Renal cortex interstitium (tissue), 15 donors: ENCODE measurements at places on chromosomes 5 and 9.

GRCh38 chr5:65255294-65255693 lies 226.4 kb downstream of the ADAMTS6 start:
- no peak for DNase-seq

- DNase-seq = no peak
Measured at GRCh38 chr5:128673000-128673399, 135.0 kb upstream of the FBN2 start.

- no peak for DNase-seq
Measured at GRCh38 chr5:119049824-119050449, 20.9 kb upstream of the DMXL1 start.

DNA sequence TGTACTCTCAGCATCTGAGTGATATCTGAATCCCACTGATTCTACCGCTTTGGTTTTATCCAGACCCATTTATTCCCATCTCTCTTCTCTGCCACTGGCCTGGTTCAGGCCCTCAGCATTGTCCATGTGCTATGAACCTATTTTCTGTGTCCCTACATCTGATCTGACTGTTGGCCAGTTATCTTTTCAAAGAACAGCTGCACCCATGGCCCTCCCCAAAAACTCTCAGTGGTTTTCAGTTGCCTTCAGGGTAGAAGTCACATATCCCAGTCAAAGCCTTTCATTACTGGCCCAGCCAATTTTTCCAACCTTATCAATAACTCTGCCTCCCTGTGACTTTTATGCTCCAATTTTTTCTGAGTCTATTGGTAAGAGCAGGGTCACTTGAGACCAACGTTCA lies 297.0 kb downstream of the TRIM32 start:
- DNase-seq = no peak

DNA sequence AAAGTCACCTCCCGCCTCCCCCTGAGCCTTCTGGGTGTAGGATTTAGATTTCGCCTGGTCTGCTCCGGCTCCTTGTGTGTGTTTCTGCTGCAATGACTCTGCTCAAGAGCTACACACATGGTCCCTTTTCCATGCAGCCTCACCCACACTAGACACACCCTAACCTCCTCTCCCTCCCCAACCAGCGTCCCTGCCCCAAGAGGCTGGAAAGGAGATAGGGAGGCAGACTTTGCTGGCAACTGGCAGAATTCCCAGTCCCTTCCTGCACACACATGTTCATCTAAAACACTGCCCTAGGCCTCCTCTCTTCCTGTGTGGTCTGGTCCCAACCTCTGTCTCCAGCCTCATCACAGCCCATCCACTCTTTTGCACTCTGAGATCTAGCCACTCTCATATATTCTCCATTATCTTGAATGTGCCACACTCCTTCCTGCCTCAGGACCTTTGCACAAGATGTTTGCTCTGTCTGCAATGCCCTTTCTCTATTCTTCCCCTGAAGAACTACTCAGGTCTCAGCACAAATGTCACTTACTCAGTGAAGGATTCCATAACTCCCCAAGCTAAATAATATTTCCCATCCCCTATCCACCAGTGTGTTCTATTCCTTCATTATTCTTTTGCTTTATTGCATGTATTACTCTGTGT lies 253.8 kb downstream of the CDK5RAP2 start:
- no peak for DNase-seq

DNA sequence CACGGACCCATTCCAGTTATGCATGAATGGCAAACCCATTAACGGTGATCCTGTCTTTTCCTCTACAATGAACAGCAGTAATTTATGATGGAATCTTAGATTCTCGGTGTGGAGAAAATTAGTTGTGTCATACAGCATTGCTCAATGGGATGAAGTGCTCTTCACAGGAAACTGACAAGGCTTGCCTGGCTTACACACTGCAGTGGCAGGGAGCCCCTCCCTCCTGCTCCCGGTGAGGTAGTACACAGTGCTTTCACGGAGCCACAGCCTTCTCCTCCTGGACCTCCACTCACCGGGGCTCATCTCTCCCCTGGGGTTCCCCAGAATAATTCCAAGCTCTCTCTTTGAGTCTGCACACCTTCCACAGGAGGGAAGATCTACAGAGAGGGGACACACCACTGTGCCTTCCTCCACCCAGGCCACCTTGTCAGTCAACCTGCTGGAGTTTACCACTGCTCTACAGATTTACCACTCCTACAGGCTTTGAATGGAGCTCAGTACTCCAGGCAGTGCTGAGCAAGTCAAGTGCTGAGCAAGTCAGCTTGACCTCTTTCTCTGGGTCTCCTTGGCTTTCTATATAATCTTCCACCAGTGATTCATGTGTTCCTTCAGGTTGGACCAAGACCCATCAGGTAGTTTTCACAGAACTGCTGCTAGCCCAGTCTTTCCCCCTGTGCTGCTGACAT lies 59.1 kb upstream of the TBC1D2 start:
- no peak for DNase-seq

DNA sequence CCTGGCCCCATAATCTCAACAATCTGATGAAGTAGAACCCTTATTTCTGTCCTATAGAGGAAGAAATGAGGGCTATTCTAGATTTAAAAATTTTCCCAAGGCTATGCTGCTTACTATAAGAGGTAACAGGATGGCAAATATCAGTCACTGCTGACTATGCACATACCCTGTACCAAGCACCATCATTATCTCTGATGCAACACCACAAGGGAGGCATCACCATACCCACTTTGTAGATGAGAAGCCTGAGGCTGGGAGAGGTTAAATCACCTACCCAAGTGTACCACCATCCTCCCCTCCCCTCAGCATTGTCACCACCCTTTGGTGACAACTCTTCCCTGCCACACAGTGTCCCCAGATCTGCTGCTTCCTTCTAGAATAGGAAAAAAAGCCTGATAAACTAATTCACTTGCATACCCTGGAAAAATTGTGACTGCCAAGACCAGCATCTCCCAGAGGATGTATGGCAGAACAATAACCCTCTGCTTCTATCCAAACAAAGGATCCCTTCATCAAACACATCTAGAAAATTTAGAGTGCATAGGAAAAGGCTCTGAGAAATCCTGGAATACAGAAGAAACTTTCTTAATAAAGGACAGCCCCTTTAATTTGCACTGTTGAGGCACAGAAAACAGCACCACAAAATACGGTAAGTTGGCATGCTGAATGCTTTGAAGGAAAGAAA lies 48.3 kb downstream of the PRRC1 start:
- DNase-seq = no peak

GRCh38 chr9:125771037-125771436 lies 23.9 kb downstream of the PBX3 start:
- no peak for DNase-seq

GRCh38 chr9:85431339-85432102 lies 310.2 kb downstream of the AGTPBP1 start:
- DNase-seq = no peak
